HCT116 (cell line): ENCODE measurements at places on chromosomes 6 and 20. TPM values are rescaled to one million over a fixed set of nuclear protein-coding genes. Genes with fewer than 3 reads are reported as not detected.

- H3K4me3 ChIP-seq: no peak overlapping the region
- no peaks in the 10 kb centered on the region for H3K36me3 ChIP-seq
- DNase-seq: no peak
- no peaks in the 10 kb centered on the region for H3K27me3 ChIP-seq
- H3K27ac ChIP-seq: no peak overlapping the region
- no peaks in the 10 kb centered on the region for H3K4me1 ChIP-seq
Observed at GRCh38 chr6:33080127-33081089, 4.6 kb downstream of the HLA-DPB1 start.

DNMT3B gene
- 22.2 TPM for total RNA-seq

DNA sequence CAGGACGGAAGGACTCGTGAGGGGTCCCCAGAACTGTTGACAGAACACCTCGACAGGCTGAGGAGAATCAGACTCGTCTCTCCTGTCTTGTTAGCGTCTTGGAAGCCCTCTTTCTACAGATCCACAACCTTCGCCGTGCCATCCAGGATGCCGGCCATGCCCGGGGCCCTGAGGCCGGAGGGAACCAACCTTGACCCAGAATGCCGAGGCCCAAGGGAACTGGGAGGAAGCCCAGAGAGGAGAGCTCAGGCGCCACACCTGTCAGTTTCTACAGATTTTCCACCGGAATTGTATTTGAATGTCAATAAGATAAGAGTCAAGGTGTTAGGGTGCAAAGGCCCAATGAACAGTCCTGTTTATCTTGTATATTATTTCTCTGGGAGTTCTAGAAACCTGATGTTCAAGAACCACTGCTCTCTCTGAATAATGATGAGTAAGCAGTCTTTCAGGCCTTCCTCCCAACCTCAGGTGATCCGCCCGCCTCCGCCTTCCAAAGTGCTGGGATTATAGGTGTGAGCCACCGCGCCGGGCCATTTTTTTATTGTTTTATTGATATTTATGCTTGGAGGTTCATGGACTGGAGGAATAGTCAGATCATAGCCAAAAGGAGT is 799 bp upstream of the ME1 start:
- peak overlapping the region; percentile 90 for H3K4me3 ChIP-seq
- DNase-seq: peak; percentile 44
- H3K27me3 ChIP-seq: no peaks in the 10 kb centered on the region
- H3K4me1 ChIP-seq: peaks cover 24% of the 10 kb centered on the region
- H3K36me3 ChIP-seq: 0 out of 2 replicates have a peak, but pooled peaks cover 5% of the 10 kb centered on the region
- peak overlapping the region; percentile 97 for H3K27ac ChIP-seq

- H3K36me3 ChIP-seq: no peaks in the 10 kb centered on the region
- DNase-seq: no peak
- peaks cover 39% of the 10 kb centered on the region for H3K27me3 ChIP-seq
- H3K4me1 ChIP-seq: no peaks in the 10 kb centered on the region
- no peak overlapping the region for H3K27ac ChIP-seq
Observed at GRCh38 chr6:159324596-159324995, 155.4 kb downstream of the FNDC1 start.

CLPSL1 gene
- total RNA-seq: not detected

YTHDF1 gene
- 42.8 TPM for total RNA-seq

DNA sequence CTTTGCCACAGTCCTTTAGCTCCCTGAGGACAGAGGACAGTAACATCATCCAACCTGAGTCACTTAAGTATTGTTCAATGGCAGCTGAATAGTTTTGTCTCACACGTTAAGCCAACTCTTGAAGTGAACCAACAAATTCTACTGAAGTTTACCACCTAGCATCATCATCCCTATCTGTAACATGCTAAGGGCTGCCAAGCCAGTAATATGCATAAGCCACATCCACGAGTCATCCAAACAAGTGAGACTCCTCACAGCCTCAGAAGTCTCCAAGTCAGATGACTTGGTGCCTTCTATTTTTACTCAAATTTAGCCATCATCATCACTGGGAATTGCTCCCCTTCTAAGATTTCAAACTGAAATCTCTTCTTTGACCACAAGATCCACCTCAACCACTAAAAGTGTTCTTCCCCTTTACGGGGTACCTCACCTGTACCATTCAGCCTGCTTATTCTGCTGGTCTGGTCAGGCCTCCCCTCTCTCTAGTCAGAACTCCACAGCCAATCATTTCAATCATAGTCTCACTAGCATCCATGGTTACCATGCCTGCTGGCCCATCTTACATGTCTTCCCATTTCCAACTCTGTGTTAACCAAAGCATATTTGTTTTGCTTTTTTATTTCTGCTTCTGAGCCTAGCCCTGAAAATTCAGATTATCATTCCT is 73.7 kb downstream of the DTNBP1 start:
- no peaks in the 10 kb centered on the region for H3K36me3 ChIP-seq
- no peak overlapping the region for H3K27ac ChIP-seq
- no peak overlapping the region for H3K4me3 ChIP-seq

DNA sequence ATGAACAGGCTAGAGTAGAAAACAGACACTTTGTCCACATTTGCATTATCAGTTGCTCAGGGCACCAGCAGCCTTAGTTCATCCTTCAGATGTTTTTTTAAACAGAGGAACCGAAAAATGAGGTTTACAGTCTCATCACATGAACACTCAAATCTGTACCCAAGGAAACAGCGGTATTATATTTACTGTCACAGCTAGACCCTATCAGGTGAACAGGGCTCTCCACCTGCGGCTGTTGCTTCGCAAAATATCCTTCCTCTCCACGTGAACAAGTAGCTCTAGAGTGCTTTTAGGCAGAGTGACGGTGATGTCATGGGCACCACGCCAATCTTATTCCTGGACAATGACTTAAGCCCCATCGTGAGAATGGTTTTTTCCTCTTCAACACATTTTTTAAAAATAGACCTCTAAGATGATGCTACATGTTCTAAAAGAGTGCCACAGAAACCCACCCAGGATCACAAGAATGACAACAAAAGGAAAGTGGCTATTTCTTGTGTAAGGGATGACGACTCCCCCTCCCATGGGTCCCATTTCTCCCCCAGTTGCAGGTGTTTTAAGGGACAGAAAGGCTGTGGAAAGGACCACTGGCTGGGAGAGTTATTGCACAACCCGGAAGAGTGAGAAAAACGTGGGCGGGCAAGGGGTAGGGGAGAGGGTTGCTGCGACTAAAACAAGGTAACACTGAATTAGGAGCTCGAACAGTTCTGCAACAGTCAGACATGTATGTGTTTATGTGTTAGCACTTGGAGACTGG is 77.7 kb downstream of the EFHC1 start:
- H3K4me1 ChIP-seq: peaks cover 2% of the 10 kb centered on the region
- DNase-seq: no peak
- H3K27ac ChIP-seq: no peak overlapping the region
- no peak overlapping the region for H3K4me3 ChIP-seq

GJA10 gene
- not detected for total RNA-seq

DNA sequence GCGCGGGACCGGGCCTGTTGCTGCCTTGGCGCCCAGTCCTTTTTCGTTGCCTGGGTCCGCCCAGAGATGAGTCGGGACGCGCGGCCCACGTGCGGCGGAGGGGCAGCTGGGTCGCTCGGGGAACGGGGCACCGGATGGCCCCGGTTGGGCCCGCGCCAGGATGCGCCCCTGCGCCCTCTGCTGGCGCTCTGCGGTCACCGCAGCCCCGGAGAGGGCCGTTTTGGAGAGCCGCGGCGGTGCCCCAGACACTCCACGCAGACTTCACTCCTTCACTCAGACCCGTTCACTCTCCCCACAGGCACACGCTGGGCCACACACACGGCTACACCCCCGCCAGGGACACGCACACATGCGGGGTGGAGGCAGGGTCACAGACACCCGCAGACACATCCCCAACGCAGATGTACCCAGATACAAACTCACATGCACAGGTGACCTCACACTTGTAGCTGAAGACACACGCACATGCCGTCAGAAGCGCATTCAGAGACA is 38.8 kb downstream of the SRC start:
- H3K27ac ChIP-seq: peak overlapping the region; percentile 56; the same call in 1 of the 2 replicates
- no peak for DNase-seq
- no peak overlapping the region for H3K4me3 ChIP-seq
- H3K27me3 ChIP-seq: no peaks in the 10 kb centered on the region
- peaks cover 43% of the 10 kb centered on the region for H3K4me1 ChIP-seq

VGLL2 gene
- total RNA-seq: not detected

DNA sequence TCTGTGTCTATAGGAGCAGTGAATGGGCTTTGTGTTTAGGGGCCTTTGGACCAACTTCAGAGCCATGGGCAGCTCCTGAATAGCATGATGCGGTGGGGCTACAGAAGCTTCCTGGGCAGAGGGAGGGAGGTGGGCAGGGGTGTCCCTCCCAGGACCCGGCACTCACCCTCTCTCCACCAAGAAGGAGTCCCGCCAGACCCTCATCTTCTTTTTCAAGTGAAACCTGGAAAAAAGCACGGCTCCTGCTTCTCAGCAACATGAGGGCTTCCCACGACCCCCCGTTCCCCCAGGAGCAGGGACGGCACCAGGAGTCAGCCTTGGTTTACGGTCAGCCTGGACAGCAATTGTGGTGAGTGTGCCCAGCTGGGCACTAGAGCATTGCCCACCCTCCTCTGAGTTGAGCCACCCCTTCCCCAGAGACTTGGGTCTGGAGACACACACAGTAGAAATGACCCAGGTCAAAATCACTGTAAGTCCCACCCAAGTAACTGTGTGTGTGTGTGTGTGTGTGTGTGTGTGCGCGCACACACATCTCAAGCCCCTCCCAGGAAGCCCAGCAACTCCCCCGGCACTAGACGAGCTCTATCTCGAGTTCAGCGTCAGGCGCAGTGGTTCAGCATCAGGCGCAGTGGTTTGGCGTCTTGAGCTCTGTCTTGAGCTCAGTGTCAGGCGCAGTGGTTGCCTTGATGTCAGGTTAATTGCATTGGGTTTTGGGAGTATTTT is 108.2 kb downstream of the SULF2 start:
- H3K36me3 ChIP-seq: no peaks in the 10 kb centered on the region
- H3K4me3 ChIP-seq: no peak overlapping the region
- H3K27me3 ChIP-seq: no peaks in the 10 kb centered on the region
- peaks cover 8% of the 10 kb centered on the region; the same call in 1 of the 2 replicates for H3K4me1 ChIP-seq
- no peak for DNase-seq

TINAG gene
- total RNA-seq: not detected
